ENCODE measurements at places on chromosomes 12 and 14. TPM values are rescaled to one million over a fixed set of nuclear protein-coding genes. Genes with fewer than 3 reads are reported as not detected.

Gene EMP1
- 82.5 TPM for total RNA-seq

Gene C12orf50
- total RNA-seq, result not detected

Gene SOAT2
- total RNA-seq, result 0.24 TPM

Gene BDKRB2
- total RNA-seq, result 3.4 TPM

Gene RPL10L
- not detected for total RNA-seq
